Activated effector memory CD4-positive, alpha-beta T cell treated with anti-CD3 and anti-CD28 coated beads, Interleukin-2, amount 50 U/mL, for 16 hours (primary cell): ENCODE measurements at places on chromosomes 5 and 9.

DNA sequence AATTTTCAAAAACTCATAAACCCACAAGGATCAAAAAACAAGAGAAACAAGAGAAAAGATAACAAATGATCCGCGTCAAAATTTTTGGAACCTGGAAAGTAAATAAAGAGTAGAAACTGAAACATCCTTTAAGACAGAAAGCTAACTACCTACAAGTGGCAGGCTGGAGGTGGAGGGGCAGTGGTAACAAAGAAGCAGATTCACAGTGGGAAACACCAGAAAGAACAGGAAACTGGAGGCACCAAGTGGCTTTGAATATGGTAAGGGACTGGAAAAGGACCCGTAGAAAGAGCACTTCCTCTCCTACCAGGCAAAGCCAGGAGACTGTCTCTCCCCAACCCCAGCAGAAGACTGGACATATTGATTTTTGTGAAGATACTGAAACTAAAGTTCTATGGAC lies 100.6 kb upstream of the TARS1 start:
- DNase-seq: no peak

- no peak for DNase-seq
Observed at GRCh38 chr9:91782708-91783214, 167.3 kb downstream of the ROR2 start.

GRCh38 chr9:69466151-69466550 lies 141.1 kb downstream of the ENTREP1 start:
- no peak for DNase-seq

- no peak for DNase-seq
Observed at GRCh38 chr5:19902316-19902934, 85.6 kb downstream of the CDH18 start.

GRCh38 chr5:158917731-158918130 lies 182.0 kb downstream of the EBF1 start:
- no peak for DNase-seq

GRCh38 chr9:137798901-137799629 lies 78.5 kb upstream of the CACNA1B start:
- DNase-seq: no peak

- no peak for DNase-seq
Observed at GRCh38 chr9:91144769-91145168, 216.9 kb downstream of the AUH start.

GRCh38 chr9:130332384-130332926 lies 66.9 kb downstream of the HMCN2 start:
- DNase-seq: no peak

GRCh38 chr9:129402371-129402739 lies 218.5 kb downstream of the C9orf50 start:
- DNase-seq: no peak

GRCh38 chr5:1779782-1780613 lies 19.6 kb downstream of the MRPL36 start:
- DNase-seq: peak; percentile 43

DNA sequence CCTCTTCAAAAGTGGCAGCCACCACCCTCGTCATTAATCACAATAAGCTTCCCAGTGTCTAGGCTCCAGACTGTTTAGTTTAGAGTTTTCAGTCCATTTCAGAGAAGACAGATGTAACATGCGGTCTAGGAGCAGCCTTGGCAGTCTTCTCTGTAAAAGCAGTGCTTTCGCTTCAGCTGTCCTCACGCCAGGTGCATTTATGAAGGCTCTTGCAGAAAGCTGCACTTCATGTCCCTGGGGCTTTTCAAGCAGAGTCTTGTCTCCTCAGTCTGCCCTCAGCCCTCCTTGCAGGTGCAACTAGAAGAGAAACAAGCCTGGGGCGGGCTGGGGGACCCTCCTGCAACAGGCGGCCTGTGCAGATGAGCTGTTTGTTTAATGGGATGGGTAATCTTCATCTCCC lies 281.9 kb downstream of the DRD1 start:
- no peak for DNase-seq

DNA sequence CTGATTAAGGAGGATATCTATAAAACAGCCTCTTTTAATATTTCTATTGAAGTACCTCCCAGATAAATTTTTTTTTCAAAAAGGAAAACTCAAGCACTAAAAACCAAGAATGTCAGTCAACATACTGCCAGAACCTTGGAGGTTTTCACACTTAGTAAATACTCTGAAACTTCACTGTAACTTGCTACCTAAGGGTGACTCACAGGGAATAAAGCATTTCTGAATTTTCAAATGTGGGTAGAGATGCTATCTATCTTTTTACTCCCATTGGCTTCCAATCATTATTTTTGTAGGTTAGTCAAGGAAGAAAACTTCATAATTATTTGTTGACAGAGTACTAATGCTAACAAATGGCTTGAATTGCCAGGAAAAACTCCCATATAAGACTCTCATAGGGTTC lies 46.1 kb downstream of the SLC25A46 start:
- DNase-seq: no peak

- DNase-seq: peak; percentile 72
Observed at GRCh38 chr9:35114840-35115628, 628 bp downstream of the ATOSB start.

DNA sequence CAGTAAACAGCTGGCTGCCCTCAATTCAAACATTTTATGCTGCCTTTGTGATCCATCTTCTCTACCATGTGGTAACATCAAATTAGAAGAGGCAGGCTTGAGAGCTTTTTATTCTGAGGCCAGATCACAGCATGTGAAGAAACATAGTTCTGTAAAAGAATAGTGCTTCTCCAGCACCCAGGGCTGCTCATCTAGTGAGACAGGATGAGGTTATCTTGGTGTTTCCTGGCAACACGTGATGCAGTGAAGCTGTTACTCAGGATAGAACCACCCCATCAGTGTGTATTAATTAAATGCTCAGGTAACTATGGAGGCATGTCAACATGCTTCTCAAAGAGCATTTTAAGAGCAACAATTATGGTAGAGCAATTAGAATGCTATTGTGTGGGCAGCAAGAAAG lies 400.5 kb upstream of the ACO1 start:
- no peak for DNase-seq

DNA sequence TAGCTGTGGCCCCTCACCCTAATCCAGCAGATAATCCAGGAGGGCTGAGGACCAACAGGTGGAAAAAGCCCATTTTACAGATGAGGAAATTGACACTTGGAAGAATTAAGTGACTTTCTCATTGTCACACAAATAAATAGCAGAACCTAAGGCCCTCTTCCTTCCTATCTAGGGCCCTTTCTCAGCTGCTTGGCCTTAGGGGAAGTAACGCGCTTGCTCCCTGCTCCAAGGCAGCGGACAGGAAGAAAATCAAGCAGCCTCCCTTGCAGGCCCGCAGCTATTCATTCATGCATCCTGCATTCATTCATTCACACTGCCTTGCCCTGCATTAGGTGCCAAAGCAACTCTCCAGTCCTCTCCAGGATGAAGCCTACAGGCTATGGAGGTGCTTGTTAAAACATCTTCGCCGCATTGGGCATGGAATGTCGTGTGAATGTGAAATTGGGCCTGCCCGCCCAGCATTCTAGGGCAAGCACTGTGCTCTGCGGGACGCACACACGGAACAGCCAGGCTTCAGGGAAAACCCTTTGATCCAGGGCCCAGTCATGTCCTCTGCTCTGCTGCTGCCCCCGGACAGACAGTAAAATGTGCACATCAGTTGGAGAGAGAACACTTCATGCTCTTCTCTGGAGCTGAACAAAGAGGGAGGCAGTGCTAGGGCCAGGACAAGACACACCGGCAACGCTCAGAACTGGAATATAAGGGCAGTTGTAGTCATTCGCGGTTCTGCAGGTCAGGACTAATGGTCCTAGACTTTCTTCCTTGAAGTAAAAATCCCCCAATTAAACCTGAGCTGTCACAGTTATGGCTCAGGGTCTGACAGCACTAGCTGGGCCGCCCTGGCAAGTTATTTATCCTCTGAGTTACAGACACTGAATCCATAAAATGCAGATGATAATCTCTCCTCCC lies 166.0 kb downstream of the COL23A1 start:
- no peak for DNase-seq

- no peak for DNase-seq
Observed at GRCh38 chr9:68751556-68751955, 46.5 kb downstream of the PIP5K1B start.

DNA sequence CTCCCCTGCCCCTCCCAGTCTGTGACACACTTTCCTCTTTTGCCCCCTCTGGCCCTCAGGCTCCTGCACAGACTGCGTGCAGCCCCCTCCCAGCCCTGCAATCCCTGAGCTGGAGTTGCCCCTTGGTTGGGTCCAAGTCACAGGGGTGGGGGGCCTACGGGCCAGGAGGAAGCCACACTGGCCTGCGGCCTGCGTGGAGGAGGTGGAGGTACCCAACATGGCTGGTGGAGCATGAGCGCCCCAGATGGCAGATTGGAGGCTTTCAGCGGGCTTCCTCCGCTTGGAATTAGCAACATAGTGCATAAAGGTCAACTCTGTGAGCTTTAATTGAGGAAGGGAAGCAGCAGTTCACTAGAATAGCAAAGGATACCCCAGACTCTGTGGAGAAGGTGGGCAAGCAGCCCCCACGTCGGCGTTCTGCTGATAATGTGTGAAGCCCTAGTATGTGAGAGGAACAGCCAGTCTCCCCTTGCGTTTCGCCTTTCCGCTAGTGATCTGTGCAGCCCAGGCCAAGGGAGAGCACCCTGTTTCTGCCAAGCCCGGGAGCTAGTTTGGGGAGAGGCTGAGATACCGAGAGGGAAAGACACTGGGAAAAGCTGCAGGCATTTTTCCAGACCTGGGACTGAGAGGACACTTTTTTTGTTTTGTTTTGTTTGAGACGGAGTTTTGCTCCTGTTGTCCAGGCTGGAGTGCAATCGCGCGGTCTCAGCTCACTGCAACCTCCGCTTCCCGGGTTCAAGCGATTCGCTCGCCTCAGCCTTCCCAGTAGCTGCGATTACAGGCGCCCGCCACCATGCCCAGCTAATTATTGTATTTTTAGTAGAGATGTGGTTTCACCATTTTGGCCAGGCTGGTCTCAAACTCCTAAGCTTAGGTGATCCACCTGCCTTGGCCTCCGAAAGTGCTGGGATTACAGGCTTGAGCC lies 35.3 kb upstream of the MACIR start:
- DNase-seq: no peak

- no peak for DNase-seq
Observed at GRCh38 chr5:102596951-102597350, 98.2 kb upstream of the SLCO6A1 start.

- no peak for DNase-seq
Observed at GRCh38 chr9:130302785-130303612, 37.4 kb downstream of the HMCN2 start.

DNA sequence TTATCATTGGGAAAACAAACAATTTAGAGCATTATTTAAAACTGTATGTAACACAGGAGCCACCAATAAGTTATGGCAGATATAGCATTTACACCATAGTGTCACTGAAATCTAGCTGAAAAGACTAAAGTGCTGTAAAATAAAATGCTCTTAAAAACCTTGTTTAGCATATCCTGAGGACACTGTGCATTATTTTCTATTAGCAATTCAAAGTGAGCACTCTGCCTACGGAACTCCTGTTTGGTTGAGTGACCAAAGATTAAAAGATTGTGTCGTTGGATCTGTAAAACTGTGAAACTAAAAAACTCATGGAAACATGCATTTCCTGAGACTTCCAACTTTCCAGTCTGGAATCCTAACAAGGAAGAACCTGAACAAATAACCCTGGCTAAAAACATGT lies 95.9 kb upstream of the C6 start:
- no peak for DNase-seq

DNA sequence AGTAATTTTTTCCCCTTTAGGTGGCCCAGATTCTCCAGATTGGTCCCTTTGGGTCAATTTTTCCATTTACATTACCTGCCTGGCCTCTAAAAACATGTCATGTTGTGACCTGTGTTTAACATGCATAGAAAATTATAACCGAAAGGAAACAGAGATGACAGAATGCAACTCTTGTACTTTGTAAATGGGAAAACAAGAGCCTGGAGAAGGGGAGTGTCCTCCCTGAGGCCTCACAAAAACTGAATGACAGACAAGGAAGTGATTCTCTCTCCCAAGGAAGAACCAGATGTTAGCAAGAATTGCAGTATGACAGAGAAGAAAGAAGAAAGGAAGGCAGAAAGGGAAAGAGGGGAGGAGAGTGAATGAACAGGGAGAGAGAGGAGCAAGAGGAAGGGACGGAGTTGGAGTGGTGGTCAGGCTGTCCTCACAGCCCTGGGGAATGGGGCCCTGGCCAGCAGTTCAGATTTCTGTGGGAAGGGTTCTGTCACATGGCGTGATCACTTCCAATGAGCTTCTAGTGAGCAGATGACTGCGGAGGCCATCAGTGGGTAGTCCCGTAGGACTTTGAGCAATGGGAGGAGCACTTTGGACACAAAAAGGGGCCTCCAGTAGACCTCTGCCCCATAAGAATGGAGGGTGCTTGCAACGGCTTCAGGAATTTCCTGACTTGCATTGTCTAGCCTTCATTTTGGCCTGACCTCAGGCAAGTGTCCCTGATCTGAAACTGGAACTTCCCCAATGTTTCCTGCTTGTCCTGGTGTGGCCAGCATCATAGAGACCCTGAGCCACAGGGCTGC lies 31.6 kb downstream of the ABLIM3 start:
- DNase-seq: no peak

DNA sequence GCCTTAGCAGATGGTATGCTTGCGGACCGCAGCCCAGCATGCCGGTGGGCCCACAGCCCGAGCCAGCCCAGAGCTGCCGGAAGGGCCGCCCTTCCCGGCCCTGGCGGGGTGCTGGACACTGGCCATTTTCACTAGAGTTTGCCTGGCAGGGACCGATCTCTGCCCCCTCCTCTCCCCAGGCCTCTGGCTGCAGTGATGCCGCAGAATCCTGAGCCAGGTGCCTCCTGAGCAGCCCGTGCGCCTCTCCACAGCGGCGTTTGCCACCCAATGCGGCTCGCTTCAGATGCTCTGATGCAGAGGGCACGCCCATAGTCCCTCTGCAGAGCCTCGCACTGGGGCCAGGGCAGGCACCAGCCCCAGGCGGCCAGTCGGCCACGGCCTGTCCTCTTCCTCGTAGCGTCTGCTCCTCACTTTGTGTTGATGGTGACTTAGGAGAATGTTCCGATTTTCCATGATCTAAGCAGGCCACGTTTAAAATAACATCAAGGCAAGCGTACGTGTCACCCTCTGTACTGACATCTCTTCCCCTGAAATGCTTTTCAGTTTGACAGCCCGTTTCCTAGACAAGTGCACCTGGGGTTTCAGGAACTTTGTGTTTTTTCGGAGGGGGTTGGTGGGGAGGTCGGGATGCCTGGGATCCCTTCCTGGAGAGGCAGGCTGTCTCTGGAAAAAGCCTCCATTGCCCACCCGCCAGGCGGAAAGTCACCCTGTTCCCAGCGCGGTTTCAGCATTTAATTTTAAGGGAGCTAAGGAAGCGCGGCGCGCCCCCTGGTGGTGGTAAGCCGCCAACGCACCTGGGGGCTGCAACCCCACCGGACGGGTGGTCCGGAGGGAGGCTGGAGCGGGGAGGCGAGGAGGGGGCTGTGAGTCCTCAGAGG lies 29.8 kb upstream of the HMCN2 start:
- peak; percentile 90 for DNase-seq
